Hepatocyte (in vitro differentiated cells): ENCODE measurements at places on chromosomes 1 and 21.

GRCh38 chr1:181416268-181416860 lies 67.0 kb upstream of the CACNA1E start:
- peak; percentile 26 for DNase-seq

DNA sequence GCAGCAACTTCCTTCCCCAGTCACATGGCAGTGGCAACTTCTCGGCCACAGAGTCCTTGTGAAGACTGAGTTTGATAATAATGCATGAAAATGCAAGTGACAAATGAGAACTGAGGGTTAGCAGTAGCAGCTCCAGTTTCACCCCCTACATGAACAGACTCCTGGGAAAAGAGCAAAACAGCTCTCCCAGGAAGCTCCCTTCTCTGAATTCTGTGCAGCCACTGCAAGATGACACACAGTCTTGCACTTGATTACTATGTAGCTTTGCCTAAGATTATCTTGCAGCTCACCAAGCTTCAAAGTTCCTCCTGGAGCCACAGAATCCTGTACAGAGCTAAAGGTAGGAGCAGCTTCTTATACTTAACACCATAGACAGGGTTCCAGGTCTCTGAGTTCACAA lies 4.7 kb downstream of the PGBD5 start:
- DNase-seq = no peak

DNA sequence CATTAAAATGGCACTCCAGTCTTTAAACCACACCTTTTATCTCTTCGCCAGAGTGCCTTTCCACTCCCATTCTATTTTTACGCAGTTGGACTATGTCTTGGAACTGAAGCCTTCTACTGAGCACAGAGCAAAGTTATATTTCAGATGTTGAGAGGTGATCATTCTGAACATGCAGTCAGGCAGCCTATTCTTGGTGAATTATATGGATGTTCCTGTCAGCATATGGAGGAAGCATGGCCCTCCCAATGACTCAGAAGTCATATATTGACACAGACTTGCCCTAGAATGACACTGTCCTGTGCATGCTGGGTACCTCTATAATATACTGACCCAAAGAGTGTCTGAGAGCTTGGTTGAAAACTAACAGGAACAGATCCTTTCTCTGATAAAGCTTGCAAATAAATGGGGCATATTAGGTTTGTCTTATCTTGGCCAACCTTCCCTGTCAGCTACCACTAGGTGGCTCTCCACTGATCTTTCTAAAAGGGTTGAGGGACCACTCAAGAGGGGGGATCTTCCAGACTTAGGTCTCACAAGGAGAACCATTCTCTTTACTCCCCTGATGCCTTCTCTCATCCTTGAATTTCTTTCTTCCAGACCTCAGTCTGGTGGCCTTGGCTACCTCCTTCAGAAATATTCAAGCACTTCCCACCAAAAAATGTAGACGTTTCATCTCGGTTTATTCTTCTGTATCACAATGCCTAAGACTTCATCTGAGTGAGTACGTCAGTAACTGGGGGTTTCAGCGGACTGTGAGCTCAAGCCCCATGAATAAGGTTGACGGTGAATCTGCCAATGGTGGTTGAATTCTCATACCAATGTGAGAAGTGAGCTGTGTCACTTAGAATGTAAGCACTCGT lies 11.8 kb upstream of the ALG14 start:
- DNase-seq = peak; percentile 55

- DNase-seq = no peak
These were observed 109.0 kb downstream of the ESRRG start for GRCh38 chr1:216614011-216614934.

DNA sequence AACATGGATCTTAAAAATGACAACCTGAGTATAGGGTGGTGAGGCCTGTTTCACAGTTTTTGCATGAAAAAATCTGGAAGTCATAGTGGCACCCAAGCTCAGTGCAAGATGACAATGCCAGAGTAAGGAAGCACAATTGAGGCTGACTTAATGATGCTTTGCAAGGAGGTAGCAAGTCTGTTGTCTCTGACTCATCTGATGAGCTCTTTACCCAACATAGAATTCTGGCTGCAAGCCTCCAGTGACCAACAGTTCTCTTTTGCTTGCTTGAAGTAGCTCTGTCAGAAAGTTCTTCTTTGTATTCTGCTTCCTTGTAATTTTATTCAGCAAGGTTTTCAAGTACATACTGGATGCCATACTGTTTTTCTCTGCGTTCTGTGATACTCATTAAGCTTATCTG lies 117.1 kb downstream of the FOXD2 start:
- DNase-seq = no peak

DNA sequence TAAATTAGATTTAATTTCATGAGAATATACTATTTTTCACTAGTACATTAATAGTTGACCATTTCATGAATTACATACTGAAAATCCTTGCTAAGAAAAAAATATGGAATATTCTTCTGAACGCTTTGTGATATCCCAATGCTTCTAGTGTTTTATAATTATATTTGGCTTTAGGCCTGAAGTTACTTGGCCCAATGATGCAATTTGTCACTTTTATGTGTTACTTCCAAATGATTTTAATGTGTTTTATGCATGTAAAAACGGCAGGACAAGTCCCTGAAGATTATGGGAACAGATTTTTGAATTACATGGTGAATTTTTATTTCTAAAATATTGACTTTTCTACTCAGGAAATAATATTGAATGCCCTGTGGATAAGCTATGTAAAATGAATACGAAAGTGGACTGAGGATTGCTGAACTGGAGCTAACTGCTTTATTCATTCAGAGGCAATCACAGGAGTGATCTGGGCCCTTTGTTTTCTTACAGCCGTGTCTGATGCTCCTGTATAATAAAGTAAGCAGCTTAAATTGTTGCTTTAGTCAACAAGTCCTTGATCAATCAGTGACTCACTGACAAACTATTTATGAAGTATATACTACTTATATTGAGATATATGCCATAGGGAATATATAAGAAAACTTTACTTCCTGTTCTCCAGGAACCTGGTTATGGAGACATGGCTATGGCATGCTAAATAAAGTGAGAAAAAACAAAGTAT lies 543.0 kb upstream of the RGS18 start:
- DNase-seq = no peak

GRCh38 chr1:16134066-16134801 lies 21.6 kb downstream of the EPHA2 start:
- DNase-seq = no peak

- DNase-seq = no peak
These were observed 1.7 kb downstream of the BACE2 start for GRCh38 chr21:41169701-41170100.

DNA sequence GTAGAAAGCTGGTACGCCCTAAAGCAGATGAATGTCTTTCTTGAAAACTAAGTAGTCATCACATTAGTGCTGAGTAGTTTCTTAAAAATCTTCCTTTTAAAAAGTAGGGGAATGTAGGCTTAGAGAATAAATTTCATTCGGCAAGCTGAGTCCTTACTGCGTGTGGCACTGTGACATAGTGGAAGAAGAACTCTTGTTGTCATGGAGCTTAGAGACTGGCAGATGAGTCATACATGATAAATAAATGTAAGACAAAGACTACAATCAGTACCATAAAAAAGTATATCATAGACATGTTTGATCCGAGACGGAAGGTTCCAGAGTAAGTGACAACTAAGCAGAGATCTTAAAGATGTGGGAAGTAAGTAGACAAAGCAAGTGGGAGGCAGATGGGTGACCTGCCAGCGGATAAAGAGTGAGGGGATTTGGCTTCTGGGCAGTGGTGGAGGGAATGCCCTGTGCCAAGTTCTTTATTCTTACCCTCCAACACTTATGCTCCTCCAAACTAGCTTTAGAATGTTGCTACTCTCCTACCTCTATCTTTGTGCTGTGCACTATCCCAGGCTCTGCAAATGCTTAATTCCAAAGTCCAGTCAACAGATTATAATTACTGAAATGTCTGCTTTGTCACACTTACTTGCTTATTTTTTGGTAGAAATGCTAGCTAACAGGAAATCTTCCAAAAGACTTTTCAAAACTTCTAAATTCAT lies 608.5 kb upstream of the USP24 start:
- no peak for DNase-seq

GRCh38 chr1:33872275-33872674 lies 8.4 kb downstream of the HMGB4 start:
- no peak for DNase-seq

DNA sequence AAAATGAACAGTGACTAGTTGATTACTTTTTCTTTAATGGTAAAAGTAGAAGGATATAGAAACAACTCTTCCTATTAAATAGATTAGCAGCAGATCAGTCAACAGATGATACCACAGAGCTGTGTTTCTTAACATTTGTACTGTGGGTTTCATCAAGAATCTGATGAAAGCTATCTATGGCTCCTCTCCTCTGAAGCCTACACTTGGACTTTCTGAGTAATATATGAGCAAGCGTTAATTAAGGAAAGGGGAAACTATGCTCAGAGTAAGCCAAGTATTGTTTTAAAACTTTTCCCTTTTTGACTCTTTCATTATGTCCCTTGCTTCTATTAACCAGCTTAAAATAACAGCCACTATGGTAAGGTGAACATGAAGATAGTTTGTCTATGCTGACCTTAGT lies 10.8 kb downstream of the ARID4B start:
- DNase-seq = no peak

DNA sequence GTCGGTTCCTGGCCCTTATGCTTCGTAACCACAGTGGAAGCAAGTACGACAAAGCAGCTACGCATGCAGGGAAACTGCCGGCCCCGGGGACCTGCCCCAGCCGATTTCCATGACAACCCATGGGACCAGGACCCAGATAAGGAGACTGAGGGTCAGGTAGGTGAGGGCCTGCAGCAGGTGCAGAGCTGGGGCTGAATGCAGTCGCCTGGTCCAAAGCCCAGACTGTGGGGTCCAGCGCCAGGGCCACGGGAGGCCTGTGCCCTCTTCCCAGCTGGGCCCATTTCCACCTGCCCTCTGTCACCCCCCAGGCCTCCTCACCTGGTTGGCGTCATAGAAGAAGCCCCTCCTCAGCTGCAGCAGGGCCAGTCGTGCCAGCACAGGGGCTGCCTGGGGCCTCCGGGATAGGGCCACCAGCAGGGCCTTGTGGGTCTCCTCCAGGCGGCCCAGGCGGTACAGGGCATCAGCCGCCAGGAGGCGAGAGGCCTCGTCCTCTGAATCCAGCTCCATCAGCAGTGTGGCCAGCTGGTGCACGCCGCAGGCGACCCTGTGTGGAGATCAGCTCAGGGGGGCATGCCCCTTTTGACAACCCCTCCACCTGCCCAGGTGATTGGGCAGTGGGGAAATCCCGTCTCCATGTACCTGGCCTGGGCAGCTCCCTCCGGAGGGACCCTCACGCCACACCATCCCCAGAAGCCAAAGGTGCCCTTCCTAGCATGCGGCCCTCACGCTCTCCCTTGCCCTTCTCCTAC lies 14.2 kb downstream of the TTC34 start:
- no peak for DNase-seq

DNA sequence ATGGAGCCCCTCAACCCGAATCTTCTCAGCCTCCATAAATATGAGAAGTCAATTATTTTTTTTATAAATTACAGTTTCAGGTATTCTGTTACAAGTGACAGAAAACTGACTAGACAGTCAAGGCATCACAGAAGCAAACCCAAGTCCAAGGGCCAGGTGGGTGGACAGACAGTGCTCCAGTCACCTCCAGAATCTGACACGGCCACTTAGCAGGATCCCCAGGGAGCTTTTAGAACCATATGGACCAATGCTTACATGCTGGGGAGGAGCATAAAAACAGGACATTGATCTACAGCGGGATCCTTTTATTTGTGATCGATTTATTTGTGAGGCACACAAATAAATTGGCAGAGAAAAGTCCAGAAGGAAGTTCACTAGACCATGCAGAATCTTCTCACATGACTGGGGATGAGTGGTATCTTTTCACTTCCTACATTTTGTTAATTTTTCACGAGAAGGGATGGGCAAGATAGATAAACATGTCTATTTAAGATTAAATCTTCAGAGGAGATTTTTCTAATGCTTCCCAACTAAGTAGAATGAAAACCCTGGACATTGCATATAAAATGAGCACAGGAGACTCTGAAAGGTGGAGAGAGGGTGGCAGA lies 15.0 kb downstream of the ZNF496 start:
- no peak for DNase-seq

- no peak for DNase-seq
These were observed 8.0 kb upstream of the GUCA2A start for GRCh38 chr1:42172381-42173133.

GRCh38 chr1:236489710-236490377 lies 33.9 kb upstream of the LGALS8 start:
- peak; percentile 84 for DNase-seq

GRCh38 chr1:234722904-234723720 lies 113.1 kb upstream of the IRF2BP2 start:
- peak; percentile 81 for DNase-seq

- DNase-seq = no peak
These were observed 36.6 kb downstream of the GPR3 start for GRCh38 chr1:27429029-27429425.

DNA sequence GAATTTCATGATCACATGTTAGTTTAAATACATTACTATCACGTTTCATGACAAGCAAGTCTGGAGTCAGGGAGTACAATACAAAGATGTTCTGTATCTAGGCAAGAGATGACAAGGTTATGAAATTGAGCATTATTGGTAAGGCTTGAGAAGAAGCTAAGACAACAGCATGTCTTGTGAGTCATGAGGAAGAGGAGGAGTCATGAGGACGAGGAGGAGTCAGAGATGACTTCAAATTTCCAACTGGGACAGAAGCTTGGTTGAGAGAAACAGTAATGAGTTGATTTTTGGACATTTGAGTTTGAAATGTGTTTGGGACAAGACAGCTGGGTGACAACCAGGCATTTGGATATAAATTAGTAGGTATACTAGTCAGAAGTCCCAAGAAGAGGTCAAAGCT lies 4.3 kb upstream of the UBE2U start:
- no peak for DNase-seq

GRCh38 chr21:36946949-36947356 lies 19.5 kb downstream of the HLCS start:
- DNase-seq = no peak

- DNase-seq = no peak
These were observed 68.5 kb upstream of the ZBTB18 start for GRCh38 chr1:243982447-243983018.

DNA sequence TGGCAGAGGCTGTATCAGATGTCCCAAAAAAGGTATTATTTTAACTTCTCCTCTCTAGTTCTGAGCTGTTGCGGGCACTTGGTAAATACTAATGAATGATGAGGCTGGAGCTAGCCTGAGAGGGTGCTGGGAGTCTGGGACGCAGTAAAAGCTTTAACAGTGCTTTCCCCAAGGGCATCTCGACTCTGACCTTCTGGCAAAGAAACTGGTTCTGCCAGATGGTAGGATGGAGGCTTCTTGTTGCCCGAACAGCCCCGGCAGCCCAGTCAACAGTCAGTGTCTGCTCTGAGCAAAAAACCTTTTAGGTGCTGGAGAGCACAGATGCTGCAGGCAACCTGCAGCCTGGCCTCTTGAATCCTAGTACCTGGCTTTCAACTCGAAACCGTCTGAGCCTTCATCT lies 2.5 kb upstream of the PNRC2 start:
- DNase-seq = peak; percentile 28

DNA sequence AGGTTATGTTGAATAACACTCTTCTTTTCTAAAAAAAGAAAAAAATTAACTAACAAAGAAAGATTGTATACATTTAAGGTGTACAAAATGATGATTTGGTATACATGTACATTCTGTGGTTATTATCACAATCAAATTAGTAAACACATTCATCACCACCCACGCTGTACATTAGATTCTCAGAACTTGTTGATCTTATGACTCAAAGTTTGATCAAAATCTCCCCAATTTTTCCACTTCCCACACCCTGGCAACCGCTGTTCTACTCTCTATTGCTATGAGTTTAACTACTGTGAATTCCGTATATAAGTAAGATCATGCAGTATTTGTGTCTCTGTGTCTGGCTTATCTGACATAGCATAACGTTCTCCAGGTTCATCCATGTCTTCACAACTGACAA lies 469.5 kb upstream of the CHRM3 start:
- DNase-seq = no peak
